ENCODE measurements at places on chromosomes 12 and 14. TPM values are rescaled to one million over a fixed set of nuclear protein-coding genes. Genes with fewer than 3 reads are reported as not detected.

DNA sequence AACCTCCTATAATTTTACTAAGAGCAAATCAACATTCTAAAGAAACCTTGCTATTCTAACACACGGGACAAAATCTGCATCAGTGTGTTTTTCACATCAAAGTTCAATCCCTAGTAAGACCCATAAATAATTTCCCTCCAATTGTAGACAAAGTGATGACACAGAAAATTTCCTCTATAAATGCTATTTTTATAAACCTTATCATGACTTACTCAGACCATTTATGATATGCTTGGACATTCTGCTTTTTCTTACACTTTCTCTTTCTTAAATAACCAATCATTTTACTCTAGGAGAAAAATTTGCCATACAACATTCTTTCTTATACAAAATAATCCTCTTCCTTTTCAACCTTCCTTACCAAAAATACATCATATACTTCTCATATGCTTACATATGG, 67.0 kb downstream of the SDR9C7 start:
- no peaks in the 10 kb centered on the region for H3K36me3 ChIP-seq
- no peak overlapping the region for H3K4me3 ChIP-seq
- no peak overlapping the region for H3K27ac ChIP-seq
- H3K27me3 ChIP-seq = no peaks in the 10 kb centered on the region

KRT73 gene
- total RNA-seq = not detected

DNA sequence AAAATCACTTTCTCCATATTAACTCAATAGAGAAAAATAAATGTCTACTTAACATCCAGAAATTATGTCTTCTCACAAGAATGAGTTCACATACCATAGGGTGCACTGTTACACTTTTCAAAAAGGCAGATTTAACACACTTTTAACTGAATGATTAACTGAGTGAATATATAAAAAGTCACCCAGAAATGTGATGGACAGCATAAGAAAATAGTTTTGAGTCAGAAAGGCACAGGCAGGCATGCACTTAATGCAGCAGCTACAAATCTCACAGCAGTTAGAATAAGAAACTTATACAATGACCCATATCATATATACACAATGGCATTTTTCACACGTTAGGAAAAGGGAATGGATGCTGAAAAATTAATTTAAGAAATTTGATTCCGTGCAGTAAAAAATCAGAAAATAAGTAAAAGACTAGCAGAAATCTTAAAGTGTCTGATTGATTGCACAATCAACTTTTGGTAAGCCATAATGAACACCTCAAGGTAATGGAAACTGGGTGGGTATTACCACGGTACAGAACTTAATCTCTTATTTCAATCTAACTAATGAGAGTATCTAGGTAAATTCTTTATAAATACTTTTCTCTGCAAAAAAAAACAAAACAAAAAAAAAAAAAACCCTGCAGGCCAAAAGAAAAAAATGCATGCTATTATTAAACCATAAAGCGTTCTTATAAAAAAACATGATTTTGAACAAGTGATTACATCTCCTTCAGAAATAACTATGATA, 3.5 kb downstream of the MED13L start:
- peaks cover 58% of the 10 kb centered on the region for H3K4me1 ChIP-seq
- no peaks in the 10 kb centered on the region for H3K27me3 ChIP-seq
- H3K4me3 ChIP-seq = peak overlapping the region; percentile 95
- DNase-seq = no peak
- H3K27ac ChIP-seq = no peak overlapping the region

DNA sequence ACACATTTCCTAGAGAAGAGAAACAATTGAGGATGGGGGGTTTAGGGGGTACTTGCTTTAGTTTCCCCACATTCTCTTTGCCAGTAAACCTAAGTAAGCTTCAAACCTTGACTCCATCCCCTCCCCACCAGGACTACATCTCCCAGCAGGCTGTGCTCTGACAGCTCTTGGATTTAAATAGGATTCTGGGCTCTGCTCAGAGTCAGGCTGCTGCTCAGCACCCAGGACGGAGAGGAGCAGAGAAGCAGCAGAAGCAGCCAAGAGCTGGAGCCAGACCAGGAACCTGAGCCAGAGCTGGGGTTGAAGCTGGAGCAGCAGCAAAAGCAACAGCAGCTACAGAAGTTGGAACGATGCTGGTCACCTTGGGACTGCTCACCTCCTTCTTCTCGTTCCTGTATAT, 20.6 kb downstream of the RDH12 start:
- peak overlapping the region; percentile 12 for H3K4me3 ChIP-seq
- DNase-seq = no peak
- H3K4me1 ChIP-seq = no peaks in the 10 kb centered on the region
- H3K27me3 ChIP-seq = no peaks in the 10 kb centered on the region

GRCh38 chr12:34402899-34403705, 380.8 kb downstream of the ALG10 start:
- H3K27me3 ChIP-seq = no peaks in the 10 kb centered on the region
- H3K36me3 ChIP-seq = no peaks in the 10 kb centered on the region
- no peak overlapping the region for H3K27ac ChIP-seq
- H3K4me1 ChIP-seq = no peaks in the 10 kb centered on the region
- H3K4me3 ChIP-seq = no peak overlapping the region

DNA sequence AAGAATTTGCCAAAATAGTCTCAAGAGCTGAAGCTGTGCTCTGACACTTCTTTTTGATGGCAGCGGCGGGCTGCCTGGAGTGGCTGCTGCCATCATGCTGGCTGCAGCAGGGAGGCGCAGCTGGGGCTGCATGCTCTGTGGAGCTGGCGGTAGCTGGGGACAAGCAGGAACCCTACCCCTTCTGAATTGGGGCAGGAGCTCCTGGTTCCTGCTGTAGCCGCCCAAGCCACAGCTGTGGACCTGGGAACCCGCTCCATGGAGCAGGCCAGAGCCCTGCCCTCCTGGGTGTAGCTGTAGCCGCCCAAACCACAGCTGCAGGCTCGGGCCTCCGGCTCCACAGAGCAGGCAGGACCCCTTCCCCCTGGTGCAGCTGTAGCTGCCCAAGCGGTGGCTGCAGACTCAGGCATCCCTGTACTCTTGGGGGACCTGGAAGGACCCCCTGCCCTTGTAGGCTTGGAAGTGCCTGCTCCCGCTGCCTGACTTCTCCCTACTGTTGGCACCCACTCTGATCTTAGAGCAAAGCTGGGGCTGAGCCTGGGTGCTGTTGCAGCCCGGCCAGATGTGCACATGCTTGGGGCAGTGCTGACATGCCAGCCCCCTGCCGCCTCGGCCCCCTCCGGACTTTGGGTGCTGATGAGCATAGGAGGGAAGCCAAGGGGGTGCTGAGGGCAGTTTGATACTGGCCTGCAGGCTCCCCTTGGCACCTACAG, 33.3 kb downstream of the APAF1 start:
- H3K4me3 ChIP-seq = no peak overlapping the region
- no peaks in the 10 kb centered on the region for H3K27me3 ChIP-seq
- no peak for DNase-seq
- H3K27ac ChIP-seq = no peak overlapping the region

GRCh38 chr14:38389681-38390080, 133.8 kb upstream of the CLEC14A start:
- H3K4me1 ChIP-seq = no peaks in the 10 kb centered on the region
- no peak overlapping the region for H3K4me3 ChIP-seq
- H3K36me3 ChIP-seq = no peaks in the 10 kb centered on the region
- DNase-seq = no peak

- H3K27me3 ChIP-seq = no peaks in the 10 kb centered on the region
- H3K4me3 ChIP-seq = peak overlapping the region; percentile 98
- no peak for DNase-seq
- peaks cover 33% of the 10 kb centered on the region for H3K4me1 ChIP-seq
Observed at GRCh38 chr14:105093038-105093430, 27.8 kb upstream of the GPR132 start.

DNA sequence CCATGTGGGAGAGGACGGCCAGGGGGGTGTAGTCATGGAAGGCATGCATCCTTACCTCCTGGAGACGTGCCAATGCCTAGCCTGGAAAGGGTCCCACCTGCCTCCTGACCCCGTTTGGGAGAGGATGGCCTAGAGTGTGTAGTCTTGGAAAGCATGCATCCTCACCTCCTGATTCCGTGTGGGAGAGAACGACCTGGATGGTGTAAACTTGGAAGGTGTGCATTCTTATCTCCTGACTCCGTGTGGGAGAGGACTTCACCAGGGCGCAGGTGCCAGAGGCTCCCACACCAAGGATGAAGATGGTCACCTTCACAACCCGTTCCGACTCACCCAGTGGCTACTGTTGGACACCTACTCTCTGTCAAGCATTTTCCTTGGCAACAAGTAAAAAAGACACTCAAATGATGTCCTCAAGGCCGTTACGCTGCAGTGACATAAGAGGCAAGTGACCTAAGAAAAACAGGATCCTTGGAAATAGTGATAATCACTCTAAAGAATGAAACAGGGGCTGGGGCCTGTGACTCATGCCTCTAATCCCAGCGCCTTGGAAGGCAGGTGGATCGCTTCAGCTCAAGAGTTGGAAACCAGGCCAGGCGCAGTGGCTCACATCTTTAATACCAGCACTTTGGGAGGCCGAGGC, 37.5 kb upstream of the FZD10 start:
- H3K27me3 ChIP-seq = no peaks in the 10 kb centered on the region
- no peak for DNase-seq
- H3K27ac ChIP-seq = no peak overlapping the region
- H3K36me3 ChIP-seq = no peaks in the 10 kb centered on the region

DNA sequence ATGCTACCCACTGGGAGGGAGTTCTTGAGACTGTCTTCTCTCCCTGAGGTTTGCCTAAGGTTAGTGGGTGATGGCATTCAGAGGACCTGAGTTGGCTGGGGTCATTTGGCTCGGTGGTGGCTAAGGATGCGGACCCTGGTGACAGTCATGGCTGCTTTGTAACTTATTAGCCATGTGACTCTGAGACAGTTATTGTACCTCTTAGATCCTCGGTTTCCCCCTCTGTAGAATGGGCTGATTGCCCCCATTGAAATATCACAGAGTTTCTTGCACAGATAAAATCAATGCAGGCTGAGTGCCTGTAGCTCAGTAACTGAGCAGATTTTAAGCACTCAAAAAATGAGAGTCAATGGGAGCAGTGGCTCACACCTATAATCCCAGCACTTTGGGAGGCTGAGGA, 96.7 kb upstream of the MED13L start:
- no peaks in the 10 kb centered on the region for H3K27me3 ChIP-seq
- no peak overlapping the region for H3K4me3 ChIP-seq
- no peak for DNase-seq
- no peaks in the 10 kb centered on the region for H3K36me3 ChIP-seq
- H3K27ac ChIP-seq = peak overlapping the region; percentile 78

DNA sequence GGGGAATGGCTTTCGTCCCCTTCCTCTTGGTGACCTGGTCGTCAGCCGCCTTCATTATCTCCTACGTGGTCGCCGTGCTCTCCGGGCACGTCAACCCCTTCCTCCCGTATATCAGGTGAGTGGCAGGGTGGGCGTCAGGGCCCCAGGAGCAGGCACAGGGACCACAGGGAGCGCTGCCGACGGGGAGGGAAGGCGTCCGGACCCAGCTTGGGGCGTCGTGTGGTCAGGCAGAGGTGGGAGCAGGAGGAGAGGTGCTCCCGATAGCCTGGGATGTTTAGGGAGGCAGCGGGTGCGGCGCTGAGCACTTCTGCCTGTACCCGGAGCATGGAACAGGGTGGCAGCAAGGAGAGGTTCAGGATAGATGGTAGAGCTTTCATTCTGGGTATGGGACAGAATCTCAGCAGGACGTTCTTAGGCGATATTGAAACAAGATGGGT, 444 bp downstream of the DRAM1 start:
- peak overlapping the region; percentile 83 for H3K4me3 ChIP-seq
- H3K36me3 ChIP-seq = no peaks in the 10 kb centered on the region
- peaks cover 3% of the 10 kb centered on the region for H3K4me1 ChIP-seq

- no peaks in the 10 kb centered on the region for H3K27me3 ChIP-seq
- no peaks in the 10 kb centered on the region for H3K36me3 ChIP-seq
- no peak overlapping the region for H3K27ac ChIP-seq
- H3K4me1 ChIP-seq = no peaks in the 10 kb centered on the region
- no peak overlapping the region for H3K4me3 ChIP-seq
Observed at GRCh38 chr14:39452680-39453079, 20.4 kb upstream of the FBXO33 start.

DNA sequence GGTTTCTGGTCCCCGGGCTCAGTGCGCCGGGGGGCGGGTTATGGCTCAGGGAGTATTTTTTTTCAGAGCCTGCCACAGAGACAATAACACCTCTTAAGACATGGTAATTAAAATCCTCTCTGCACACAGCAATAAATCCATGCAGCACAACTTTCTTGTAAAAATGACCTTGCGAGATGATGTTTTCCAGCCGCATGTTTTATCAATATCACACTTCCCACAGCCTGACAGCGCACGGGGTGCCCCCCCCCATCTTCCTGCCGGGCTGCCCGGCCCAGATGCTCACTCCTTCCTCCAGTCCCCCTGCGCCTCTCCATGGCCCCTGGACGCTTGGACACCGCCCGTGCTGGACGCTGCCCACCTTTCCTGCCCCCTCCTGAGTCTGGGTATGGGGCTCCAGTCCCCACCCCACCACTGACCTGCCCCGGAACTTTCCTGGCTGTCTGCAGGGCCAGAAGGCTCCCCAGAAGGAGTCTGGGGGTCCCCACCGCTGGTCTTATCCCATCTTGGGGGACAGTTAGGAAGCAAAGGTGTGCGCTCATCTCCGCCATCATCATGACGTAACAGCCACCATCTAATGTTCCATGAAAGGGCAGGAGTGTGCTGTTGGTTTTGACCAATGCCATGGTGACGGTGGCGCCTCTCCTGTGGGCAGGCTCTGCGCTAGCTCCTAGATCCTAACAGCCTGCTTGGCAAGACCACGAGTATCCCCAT, 182.9 kb downstream of the KIF26A start:
- H3K4me3 ChIP-seq = no peak overlapping the region
- H3K27me3 ChIP-seq = no peaks in the 10 kb centered on the region
- no peaks in the 10 kb centered on the region for H3K4me1 ChIP-seq
- no peaks in the 10 kb centered on the region for H3K36me3 ChIP-seq
- no peak overlapping the region for H3K27ac ChIP-seq

PIWIL1 gene
- total RNA-seq = not detected

GRCh38 chr12:51871126-51871525, 16.8 kb upstream of the ANKRD33 start:
- H3K27ac ChIP-seq = no peak overlapping the region
- no peak overlapping the region for H3K4me3 ChIP-seq
- no peak for DNase-seq
- no peaks in the 10 kb centered on the region for H3K36me3 ChIP-seq
- H3K4me1 ChIP-seq = peaks cover 10% of the 10 kb centered on the region

- H3K36me3 ChIP-seq = no peaks in the 10 kb centered on the region
- no peak overlapping the region for H3K27ac ChIP-seq
- no peak overlapping the region for H3K4me3 ChIP-seq
Observed at GRCh38 chr12:103645202-103645601, 58.1 kb downstream of the STAB2 start.

RDH5 gene
- 24.4 TPM for total RNA-seq

DNA sequence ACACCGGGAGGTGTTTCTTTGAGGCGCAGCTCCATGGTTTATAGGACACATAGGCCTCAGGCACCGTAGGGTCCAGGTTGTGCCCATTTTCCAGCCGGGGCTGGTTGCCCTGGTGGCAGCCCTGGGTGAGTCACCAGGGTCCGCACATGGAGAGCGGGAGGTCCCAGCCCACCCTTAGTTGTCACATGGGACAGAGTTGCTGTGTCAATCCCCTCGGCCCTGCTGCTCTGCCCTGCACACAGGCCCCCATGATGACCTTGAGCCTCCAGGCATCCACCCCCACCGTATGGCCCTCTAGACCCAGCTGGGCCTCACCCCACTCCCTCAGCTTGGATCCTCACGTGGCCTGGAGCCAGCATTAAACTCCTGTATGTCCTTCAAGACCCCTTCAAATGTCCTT, 7.7 kb downstream of the TRMT61A start:
- H3K4me3 ChIP-seq = no peak overlapping the region
- DNase-seq = no peak
- peaks cover 29% of the 10 kb centered on the region for H3K4me1 ChIP-seq
- H3K27ac ChIP-seq = no peak overlapping the region

KRT2 gene
- total RNA-seq = 1.4 TPM
